Stimulated activated CD4-positive, alpha-beta T cell treated with anti-CD3 and anti-CD28 coated beads, Interleukin-1b, Interleukin-23, amount 100 ng/mL, for 4 hours (primary cell): ENCODE measurements at places on chromosomes 12 and 14.

GRCh38 chr12:3186546-3187215 lies 109.5 kb downstream of the TSPAN9 start:
- no peak for DNase-seq

- no peak for DNase-seq
Measured at GRCh38 chr14:52154992-52155650, 86.3 kb upstream of the NID2 start.

DNA sequence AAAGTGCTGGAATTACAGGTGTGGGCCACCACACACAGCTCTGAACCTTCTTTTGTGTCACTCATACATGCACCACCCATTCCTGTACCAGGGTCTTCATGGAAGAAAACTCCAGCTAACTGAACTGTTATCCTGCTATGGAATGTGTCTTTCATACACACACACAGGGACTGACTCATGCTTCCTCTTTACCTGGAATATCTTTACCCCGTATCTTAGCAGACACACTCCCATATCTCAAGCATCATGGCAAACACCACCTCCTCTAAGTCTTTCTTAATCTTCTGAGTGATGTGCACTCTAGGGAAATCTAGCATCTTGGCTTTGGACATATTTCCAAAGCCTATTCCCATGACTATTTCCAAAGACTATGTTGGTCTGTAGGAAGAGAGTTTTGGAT lies 35.0 kb upstream of the DTX1 start:
- DNase-seq, result no peak

DNA sequence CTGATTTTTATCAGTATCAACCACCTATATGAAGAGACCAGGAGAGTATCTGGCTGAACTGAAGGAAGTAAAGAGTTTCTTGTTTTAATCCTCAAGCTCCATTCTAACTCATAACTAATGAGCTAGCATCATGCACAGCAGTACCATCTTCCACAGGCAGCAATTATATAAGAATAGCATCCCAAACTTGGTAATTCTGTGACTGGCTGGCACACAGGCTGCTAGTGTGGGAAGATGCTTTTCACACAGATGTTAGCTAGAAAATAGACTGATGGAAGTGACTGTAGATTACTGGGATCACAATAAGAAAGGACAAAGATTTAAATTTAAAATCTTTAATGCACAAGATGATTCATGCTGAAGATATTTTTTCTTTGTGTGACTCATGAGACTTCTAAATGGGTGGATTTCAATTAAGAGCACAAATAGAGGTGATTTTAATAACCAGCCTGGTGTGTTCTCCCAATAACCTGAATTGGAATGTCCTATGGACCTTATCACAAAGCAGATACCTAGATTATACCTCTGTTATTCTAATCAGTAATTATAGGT lies 417.7 kb upstream of the ATXN7L3B start:
- no peak for DNase-seq

DNA sequence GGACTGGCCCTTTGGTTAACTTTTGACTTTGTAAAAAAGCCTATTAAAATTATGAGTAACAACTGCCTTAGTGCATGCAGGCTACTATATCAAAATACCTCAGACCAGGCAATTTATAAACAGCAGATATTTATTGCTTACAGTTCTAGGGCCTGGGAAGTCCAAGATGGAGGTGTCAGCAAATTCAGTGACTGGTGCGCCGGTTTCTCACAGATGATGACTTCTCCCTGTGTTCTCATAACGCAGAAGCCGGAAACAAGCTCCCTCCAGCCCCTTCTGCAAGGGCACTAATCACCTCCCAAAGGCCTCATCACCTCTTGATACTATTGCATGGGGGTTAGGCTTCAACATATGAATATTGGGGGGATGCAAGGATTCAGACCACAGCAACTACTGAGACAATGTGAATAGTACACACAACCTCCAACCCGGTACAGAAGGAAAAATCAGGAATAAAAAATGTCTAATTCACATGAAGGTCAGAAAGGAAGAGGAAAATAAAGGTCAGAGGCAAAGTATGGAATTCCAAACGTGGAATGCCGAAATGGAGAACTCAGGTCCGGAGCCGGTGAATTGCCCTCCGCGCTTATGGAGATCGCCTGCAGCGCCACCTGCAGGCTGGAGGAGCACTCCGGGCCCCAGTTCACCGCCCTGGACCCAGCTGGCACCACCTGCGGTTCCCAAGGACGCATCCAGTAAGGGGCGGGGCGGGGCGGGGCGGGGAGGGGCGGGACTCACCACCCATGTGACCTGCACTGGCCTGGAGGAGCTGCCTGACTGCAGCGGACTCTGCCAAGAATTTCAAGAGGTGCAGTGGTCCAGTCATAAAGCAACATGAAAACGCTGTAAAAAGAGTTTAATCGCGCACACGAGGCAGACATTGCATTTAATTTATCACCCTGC lies 203.4 kb downstream of the KIF26A start:
- no peak for DNase-seq

DNA sequence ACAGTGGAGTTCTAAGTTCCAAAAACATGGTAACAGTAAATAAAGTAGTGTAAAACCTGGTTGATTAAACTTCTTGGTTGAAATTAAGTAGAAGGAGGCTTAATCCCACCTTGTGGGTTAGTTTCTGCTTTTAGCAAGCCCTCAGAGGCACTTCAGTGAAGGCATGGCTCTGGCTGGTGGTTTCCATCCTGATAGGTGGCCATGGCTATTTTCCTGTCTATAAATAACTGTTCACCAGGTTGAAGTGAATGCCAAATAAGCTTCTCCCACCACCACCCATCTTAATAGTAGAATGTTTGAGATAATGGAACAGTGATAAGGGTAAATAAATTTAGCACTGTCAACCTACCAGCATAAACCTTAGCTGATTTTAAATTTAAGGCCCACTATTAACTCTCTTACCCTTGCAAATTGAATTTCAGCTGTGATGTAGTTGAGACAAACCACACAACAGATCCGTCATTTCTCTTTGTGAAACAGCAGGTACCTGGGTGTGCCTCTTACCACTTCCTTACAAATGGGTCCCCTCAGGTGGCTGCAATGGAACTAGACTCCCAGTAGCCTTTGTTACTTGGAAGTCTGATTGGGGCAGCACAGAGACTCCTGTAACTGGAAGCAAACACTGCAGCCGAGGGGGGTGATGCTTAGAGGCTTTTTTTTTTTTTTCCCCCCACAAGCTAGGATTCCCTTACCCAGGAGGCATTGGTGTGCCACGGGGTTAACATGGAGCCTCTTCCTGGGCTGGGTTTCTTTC lies 41.4 kb downstream of the DAAM1 start:
- no peak for DNase-seq

GRCh38 chr12:98814254-98814653 lies 169.2 kb downstream of the APAF1 start:
- no peak for DNase-seq

DNA sequence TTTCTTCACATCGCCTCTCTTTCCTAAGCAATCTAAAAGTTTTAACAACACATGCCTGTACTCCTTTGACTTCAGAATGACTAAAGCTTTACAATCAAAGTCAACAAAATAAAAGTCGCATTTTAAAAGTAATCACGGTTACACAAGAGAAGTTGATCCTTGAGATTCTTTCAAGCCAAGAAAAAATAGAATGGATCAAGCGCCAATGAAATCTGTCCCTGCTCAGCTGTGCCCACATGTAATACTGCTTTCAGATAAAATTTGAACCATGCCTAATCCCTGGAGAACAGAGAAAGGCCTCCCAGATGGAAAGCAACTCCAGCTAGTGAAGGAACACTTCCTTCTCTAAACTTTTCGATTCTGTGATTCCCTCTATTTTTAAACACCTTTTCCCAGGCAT lies 113.1 kb downstream of the FBXL14 start:
- no peak for DNase-seq

- no peak for DNase-seq
Measured at GRCh38 chr12:115313929-115314328, 630.0 kb upstream of the TBX3 start.

DNA sequence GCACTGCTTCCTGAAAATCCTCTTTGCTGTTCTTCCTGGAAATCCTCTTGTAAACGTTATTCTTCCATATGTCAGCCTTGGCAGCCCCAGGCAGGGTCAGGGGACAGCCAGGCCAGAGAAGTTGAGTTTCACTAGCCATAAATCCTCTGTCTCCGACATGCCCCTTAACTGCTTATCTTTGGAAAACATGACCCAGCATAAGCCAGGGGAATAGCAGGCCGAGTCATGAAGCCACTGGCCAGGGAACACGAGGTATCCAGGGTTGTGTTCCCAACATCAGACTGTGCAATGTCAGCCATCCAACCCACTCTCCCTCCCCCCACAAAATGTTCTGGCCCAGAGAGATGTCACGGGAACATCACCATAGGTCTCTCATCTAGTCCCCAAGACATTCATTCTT lies 453.9 kb downstream of the MED13L start:
- no peak for DNase-seq

DNA sequence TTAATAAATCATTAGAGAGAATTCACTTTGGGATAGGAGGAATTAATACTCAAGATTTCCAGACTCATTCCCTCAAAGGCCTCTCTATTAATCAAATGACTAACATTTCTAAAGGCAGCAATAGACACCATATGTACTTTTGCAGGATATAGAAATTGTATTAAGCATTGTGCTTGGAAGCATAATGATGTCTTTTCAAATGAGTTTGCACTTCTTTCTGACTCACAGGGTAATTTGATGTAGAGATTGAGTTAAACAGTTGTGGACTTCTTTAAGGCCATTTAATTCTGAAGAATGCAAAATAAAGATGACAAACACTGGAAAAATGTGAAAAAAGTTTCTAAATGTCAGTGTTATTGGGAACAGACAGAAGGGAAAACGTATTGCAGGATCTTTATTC lies 63.4 kb upstream of the CSRP2 start:
- no peak for DNase-seq

DNA sequence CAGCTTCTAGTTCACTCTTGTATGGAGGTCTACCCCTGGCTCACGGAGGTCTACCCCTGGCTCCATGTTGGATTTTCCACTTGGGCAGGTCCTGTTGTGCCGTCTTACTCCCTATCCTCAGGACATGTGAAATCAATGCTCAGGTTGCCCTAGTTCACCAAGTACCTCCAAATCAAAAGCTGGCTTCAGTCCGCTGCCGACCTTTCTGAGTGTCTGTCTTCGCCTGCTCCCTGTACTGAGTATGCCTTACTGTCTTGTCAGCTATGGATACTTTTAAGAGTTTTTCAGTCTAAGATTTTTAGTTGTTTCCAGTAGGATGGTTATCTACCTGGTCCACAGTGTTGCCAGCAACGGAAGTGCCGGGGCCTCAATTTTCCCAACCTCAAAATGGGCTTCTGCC lies 40.1 kb upstream of the BCL11B start:
- no peak for DNase-seq

DNA sequence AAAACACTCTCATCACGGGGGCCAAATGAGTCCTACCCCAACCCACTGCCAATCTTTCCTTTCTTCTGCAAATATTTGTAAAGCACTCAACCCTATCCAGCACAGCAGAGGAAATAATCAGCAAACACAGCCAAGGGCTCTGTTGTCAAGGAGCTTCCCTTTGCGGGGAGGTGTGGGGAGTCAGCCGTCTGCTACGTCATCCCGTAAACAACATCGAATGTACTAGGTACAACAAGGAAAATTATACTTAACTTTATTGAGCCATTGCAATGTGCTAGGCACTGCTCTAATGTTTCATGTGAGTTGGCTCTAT lies 22.8 kb downstream of the TMEM63C start:
- no peak for DNase-seq

GRCh38 chr14:101878822-101879528 lies 85.4 kb upstream of the DYNC1H1 start:
- no peak for DNase-seq

DNA sequence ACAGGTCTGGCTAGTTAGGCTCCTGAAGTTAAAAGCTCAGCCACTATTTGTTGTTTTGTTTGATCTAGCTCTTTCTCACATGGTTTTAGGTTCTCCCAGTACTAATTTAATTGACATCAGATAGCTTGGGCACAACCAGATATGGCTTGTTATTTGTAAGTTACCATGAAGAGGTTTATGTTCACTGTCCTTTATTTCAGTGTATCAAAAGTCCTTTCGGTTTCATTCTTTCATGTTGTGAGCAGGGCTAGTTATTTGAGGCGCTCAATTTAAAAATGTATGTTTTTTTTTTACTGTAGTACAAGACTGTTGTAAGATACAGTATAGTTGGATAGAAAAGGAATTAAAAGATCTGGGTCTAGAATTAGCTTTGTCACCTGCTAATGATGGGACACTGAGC lies 7.0 kb downstream of the GPX2 start:
- no peak for DNase-seq

DNA sequence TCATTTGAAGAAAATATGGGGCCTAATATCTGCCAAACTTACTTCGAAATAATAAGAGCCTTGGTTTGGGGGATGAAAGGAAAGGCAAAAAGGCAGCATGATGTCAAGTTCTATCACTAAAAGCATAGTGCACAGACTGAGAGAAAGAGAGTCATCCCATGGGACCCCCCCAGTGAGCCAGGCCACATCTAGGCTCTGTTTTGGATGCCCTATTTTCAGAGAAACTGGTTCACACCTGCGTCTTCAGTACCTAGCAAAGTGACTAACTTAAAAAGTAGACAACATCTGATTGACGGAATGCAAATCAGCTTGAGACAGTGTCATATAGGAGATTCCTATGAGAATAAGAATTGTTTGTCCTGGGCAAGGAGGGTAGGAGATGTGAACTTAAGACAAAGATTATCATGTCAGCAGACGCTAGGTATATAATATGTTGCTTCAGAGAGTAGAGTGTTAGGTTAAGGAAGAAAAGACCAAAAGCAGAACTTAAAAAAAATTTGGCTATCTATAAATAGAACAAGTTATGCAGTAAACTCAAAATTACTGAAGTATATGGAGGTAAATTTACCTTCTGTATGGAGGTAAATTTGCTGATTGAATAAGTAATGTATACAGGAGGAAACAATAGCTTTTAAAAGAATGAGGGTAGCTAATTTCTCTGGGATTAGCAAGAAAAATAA lies 148.2 kb downstream of the SLC41A2 start:
- no peak for DNase-seq

GRCh38 chr12:69533844-69534243 lies 51.4 kb upstream of the CCT2 start:
- no peak for DNase-seq

GRCh38 chr12:9940375-9940774 lies 8.2 kb upstream of the CLEC2A start:
- DNase-seq, result no peak

DNA sequence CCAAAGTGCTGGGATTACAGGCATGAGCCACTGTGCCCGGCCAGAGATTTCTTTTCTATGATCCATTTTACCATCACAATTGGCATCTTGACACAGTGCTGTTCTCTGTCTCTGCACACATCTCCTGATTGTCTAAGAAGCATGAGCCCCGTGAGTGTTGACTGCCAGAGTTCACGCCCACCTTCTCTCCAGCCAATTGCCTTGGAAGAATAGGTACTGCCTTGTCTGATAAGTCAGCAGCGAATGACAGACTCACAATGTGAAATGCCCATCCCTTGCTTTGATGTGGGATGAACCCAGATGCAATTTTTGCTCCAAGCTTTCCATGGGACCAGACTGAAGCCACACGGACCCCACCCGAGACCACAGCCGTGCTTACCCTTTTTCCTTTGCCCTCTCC lies 19.3 kb downstream of the EIF5 start:
- no peak for DNase-seq

- no peak for DNase-seq
Measured at GRCh38 chr14:71478542-71478941, 453.7 kb upstream of the RGS6 start.
